CD4-positive, alpha-beta T cell (primary cell): ENCODE measurements at places on chromosomes 12 and 14. TPM values are rescaled to one million over a fixed set of nuclear protein-coding genes. Genes with fewer than 3 reads are reported as not detected.

DNA sequence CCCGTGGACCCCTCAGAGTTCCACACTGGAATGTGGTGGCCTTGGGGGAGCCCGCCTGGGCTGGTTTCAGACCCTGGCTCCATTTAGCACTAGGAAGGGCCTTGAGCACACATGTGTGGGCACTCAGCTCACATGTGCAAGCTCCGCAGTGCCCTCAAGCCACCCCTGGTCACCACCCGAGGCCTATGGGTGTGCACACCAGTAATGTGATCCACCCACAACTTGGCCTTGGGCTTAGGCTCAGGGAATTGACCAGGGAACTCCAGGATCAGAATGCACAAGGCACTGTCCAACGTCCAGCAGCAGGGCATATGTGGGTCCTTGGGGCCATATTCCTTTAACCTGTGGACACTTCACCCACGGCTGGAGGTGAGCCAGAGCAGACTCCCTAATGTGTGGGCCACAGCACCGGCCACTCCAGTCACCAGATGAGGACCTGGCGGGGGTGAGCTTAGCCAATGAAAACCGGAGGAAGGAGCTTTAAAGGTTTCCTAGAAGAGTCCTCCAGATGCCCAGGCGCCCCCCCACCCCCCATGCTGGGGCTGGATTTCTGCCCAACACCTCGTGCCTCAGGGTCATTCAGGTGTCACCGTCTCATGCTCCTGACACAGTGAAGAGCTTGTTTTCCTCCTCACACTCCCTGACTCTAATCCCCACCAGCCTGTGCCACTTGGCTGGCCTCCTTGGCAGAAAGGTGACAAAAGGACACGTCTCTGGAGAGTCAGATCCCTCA is 209.2 kb downstream of the ZFP36L1 start:
- no peak overlapping the region for H3K27ac ChIP-seq
- no peaks in the 10 kb centered on the region for H3K4me1 ChIP-seq
- no peaks in the 10 kb centered on the region for H3K27me3 ChIP-seq
- DNase-seq: no peak

OR4N2 gene
- total RNA-seq: not detected

DNA sequence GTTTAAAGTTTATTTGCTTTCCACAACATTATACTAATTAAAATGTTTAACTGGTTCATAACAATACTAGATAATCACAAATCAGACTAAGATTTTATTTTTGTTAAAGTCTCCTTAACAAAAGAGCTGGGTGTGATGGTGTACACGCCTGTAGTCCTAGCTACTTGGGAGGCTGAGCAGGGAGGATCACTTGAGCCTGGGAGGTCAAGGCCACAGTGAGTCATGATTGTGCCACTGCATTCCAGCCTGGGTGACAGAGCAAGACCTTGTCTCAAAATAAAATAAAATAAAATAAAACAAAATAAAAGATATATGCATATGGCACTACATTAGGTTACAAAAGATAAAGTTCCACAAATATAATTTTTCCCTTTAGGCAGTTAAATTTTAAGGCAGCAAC is 5.6 kb downstream of the MIS18BP1 start:
- H3K36me3 ChIP-seq: no peaks in the 10 kb centered on the region
- no peak for DNase-seq
- no peak overlapping the region for H3K4me3 ChIP-seq
- no peak overlapping the region for H3K27ac ChIP-seq

DNA sequence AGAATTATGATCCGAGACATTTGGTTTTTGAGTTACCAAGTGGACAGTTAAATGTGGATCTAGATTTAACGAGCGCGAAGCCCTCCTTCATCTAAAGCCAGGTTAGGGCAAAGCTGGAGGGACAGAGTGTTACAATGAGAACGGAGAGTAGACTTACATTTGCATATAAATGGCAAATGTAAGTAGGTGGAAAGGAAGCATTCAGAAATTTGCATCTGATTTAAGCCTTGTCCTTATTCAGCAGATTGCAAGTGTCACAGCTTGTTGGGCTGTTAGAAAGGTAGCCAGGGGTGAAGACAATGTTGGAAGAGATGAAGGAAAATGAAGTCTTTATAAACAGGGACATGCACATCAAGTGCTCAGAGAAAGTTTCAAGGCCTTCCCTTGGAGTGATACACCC is 806.2 kb downstream of the GALC start:
- no peaks in the 10 kb centered on the region for H3K27me3 ChIP-seq
- no peaks in the 10 kb centered on the region for H3K36me3 ChIP-seq
- no peaks in the 10 kb centered on the region for H3K4me1 ChIP-seq
- H3K27ac ChIP-seq: no peak overlapping the region

DNA sequence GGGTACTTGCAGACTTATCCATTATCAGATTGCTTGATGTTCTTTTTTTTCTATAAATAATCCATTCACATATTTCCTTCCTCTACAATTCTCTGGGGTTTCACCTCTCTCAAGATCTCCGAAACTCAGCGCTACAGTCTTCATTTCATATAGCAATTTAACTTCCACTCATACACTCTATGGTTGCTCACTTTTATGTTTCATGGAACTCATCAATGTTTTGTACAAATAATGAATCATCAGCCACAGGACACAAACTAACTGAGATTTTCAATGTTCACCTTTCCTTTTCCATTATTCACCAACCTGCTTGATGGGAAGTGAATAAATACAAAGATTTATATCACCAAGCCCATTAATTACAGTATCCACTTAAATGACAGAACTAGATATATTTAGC is 534.7 kb downstream of the LRFN5 start:
- no peak overlapping the region for H3K27ac ChIP-seq
- no peaks in the 10 kb centered on the region for H3K36me3 ChIP-seq
- no peak overlapping the region for H3K4me3 ChIP-seq
- H3K27me3 ChIP-seq: no peaks in the 10 kb centered on the region

GRCh38 chr14:92578511-92578910 is 64.9 kb downstream of the RIN3 start:
- no peak for DNase-seq
- H3K27ac ChIP-seq: no peak overlapping the region
- no peaks in the 10 kb centered on the region for H3K27me3 ChIP-seq
- H3K4me3 ChIP-seq: no peak overlapping the region

OR11H12 gene
- not detected for total RNA-seq

DNA sequence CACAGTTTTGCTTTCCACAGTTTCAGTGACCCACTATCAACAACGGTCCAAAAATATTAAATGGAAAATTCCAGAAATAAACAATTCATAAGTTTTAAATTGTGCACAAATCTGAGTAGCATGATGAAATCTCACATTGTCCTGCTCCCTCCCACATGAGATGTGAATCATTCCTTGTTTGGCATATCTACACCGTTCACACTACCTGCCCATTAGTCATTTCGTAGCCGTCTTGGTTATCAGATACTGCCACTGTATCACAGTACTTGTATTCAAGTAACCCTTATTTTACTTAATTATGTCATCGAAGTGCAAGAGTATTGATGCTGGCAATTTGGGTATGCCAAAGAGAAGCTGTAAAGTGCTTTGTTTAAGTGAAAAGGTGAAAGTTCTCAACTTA is 145.3 kb downstream of the SLC5A8 start:
- DNase-seq: no peak
- H3K4me3 ChIP-seq: no peak overlapping the region
- H3K36me3 ChIP-seq: no peaks in the 10 kb centered on the region
- no peaks in the 10 kb centered on the region for H3K27me3 ChIP-seq
- H3K27ac ChIP-seq: no peak overlapping the region
- no peaks in the 10 kb centered on the region for H3K4me1 ChIP-seq

SMCO2 gene
- not detected for total RNA-seq

ZC2HC1C gene
- total RNA-seq: 0.30 TPM

GRCh38 chr12:59115526-59115925 is 195.2 kb upstream of the LRIG3 start:
- H3K4me3 ChIP-seq: no peak overlapping the region
- no peak for DNase-seq
- H3K4me1 ChIP-seq: no peaks in the 10 kb centered on the region
- H3K27me3 ChIP-seq: no peaks in the 10 kb centered on the region

RNASE7 gene
- total RNA-seq: not detected

DNA sequence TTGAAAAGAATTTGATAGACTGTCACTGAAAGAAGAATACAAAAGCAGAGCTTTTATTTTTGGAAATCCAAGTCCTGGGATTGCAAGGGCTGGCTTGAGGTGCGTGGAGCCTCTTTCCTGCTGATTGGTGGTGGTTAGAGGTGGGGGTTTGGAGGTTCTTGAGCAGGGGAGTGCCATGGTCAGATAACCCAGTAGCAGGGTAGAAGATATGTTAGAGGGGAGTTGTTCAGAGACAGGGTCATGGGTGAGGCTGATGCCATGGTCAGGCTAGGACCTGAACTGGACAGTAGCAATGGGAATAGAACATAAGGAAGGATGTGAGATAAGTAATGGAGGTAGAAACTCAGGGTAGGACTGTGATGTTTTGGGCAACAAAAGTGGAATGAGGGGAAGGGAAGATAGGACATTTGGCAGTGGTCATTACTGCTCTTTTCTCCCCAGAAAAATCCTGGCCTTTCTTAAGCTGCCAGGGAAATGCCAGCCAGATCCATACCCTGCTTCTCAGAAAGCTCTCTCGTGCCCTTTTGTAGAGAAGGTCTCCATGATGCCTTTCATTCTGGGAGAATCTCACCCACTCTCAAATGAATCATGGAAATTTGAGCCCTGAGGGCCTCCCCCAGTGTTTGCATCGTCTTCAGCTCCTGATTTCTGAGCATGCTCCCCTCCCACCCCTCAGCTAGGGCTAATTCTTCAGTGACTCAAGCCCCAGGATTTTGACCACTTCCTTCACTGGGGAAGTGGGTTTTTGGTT is 9.5 kb downstream of the EMP1 start:
- no peak overlapping the region for H3K4me3 ChIP-seq
- no peaks in the 10 kb centered on the region for H3K27me3 ChIP-seq
- peaks cover 6% of the 10 kb centered on the region for H3K4me1 ChIP-seq
- H3K27ac ChIP-seq: no peak overlapping the region
- no peak for DNase-seq

DNA sequence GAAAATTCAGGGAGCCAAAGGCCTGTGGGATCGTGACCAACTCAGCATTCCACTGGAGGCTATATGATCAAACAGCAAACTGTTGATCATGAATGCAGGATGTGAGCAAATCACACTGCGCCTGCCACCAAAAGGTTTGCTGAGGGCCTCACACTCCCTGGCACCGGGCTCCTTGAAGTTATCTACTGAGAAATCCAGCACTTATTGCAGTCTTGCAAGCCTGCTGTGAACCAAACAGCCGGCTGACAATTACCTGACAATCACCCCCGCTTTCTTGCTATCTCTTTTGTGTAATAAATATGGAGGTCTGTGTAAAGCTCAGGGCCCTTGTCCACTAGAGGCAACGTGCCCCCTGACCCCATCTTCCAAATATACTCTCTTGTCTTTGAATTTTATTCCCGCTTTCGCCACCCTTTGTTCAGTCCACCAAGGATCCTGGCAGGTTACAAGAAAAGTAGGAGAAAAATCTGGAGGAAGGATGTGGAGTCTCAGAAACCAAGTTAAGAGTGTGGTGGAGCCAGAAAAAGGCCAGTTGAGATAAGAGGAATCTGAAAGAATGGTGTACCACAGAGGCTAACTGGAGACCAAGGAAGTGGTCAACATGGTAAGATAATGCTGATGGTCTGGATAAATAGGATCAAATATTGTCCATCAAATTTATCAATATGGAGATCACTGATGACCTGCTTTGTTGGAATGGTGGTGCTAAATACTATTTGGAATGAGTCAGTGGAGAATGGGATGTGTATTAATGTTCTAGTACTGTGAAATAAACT is 229.2 kb downstream of the ALX1 start:
- H3K27me3 ChIP-seq: no peaks in the 10 kb centered on the region
- H3K4me1 ChIP-seq: no peaks in the 10 kb centered on the region
- DNase-seq: no peak
- H3K36me3 ChIP-seq: no peaks in the 10 kb centered on the region

DNAI7 gene
- total RNA-seq: 0.36 TPM

DNA sequence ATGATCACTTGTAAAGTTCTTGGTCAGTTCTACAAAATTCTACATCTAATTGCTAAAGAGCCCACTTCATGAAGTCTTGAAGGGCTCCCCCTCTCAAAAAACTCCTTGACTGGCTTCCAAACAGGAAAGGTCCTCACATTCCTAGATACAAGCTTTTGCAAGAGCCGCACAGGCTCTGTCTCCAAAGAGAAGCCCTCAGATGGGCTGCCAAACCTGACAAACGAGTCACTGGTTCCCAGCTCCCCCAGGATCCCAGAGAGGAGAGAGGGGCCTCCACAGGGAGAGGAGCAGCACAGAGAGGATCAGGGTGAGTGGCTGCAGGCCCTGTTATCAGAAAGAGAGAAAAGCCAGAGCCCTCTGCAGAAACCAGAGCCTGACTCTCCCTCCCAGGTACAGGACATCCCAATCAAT is 5.8 kb downstream of the NID2 start:
- H3K27ac ChIP-seq: no peak overlapping the region
- peaks cover 7% of the 10 kb centered on the region for H3K27me3 ChIP-seq

ARF3 gene
- total RNA-seq: 32.0 TPM

RFX4 gene
- not detected for total RNA-seq
